Renal pelvis (tissue), 12 donors: ENCODE measurements at places on chromosomes 16 and 17.

DNA sequence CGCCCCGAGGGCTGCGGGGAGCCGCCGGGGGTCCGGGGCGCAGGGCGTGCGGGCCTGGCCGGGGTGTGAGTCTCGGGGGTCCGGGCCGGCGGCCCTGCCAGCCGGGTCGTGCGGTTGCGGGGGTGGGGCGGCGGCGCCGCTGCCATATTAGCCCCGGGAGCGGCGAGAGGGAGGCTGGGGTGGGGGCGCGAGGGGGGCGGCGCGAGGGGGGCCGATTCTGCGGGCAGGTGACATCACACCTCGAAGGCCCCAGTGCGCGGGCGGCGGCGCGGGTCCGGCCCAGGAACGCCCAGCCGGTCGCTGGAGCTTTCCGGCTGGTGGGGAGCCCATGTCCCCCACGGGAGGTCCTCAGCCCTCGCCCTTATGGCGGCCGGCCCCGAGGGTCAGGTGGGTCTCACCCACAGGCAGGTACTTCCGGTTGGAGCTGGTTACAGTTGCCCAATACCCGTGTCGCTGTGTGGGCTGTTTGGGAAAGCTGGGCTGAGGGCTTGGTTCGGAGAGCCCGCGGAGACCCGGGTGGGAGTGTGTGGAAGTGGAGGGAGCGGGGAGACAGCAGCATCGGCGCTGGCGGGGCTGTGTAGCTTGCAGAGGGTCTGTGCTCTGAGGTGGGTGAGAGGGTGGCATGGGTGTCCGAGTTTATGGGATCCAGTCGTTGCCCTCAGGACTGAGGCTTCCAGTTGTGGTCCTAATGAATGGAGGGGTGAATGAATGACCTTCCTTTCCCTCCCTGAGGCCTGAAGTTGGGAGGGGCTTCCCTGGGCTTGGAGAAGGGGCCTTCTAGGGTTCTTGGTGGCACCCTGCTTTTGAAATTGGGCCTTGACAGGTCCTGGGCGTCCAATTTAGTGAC lies 804 bp downstream of the ATP6V0C start:
- no peak for DNase-seq

- no peak for DNase-seq
Measured at GRCh38 chr17:42274812-42275526, 1.2 kb downstream of the STAT5B start.

DNA sequence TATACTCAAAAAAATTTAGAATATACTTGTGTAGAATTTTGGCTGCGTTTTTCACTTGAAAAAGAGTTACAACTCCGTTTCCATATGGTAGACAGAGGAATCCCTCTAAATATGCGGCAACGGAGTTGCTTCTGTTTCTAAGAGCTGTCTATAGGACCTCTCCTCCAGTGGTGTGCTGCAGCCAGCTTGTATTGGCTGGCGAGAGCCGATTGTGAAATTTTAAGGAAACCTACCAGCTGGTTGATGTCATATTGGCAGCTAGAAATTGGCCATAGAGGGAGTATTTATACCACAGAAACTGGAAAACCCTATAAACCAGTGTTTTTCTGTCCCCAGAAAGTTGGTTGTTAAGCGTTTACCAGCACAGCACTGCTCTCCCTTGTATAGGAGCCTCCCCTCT lies 655.8 kb upstream of the EEF2KMT start:
- no peak for DNase-seq

GRCh38 chr16:84959045-84959576 lies 52.2 kb downstream of the ZDHHC7 start:
- DNase-seq: no peak

GRCh38 chr17:78375401-78376151 lies 2.9 kb upstream of the PGS1 start:
- no peak for DNase-seq

- DNase-seq: no peak
Measured at GRCh38 chr16:9679213-9679767, 502.9 kb downstream of the GRIN2A start.

- DNase-seq: no peak
Measured at GRCh38 chr17:17021194-17021863, 20.9 kb upstream of the MPRIP start.
